ENCODE measurements at places on chromosomes 11 and 22.

GRCh38 chr11:131430473-131431208 is 60.2 kb downstream of the NTM start:
- no peak for DNase-seq

DNA sequence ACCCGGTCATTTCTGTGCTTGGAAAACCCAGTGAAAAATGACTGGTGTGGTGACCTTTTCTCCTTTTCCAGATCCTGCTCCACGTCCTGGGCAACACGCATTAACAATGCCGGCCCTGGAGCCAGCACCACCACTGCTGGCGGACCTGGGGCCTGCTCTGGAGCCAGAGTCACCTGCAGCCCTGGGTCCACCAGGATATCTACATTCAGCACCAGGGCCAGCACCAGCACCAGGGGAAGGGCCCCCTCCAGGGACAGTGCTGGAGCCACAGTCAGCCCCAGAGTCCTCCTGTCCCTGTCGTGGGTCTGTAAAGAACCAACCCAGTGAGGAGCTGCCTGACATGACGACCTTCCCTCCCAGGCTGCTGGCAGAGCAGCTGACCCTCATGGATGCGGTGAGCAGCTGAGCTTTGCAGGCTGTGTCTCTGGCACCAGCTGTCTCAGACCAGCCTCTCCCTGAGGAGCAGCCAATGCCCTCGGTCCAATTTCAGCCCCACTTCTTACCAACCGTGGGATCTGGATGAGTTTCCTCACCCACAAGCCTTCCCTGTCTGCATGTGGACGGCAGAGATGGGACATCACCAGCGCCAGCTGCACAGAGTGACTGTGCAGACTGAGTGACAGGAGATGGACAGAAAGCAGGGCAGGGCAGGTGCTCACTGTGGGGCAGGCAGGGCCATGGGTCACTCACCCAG is 1.9 kb downstream of the RGL4 start:
- no peak for DNase-seq

GRCh38 chr11:24132471-24132870 is 364.4 kb upstream of the LUZP2 start:
- DNase-seq, result no peak

- no peak for DNase-seq
These were observed 40.4 kb downstream of the BCR start for GRCh38 chr22:23220485-23221350.

- no peak for DNase-seq
These were observed 551.0 kb upstream of the ANO5 start for GRCh38 chr11:21641869-21642268.

DNA sequence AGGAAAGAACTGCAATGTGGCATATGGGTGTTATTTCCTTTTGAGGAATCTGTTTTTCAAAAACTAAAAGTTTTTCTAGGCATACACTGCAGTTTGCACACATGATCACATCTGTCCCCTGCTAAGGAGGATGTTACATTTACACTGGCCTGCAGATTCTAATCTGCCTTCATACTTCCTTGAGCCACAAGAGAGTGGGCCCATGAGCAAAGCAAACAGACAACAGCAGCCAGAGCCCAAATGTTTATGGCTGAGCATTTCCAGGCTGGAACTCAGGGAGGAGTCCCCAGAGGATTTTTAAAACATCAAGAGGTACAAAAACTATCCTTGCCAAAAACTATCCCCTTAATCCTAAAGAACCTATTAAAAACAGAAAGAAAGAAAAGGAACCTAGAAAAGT is 117.2 kb upstream of the MTNR1B start:
- no peak for DNase-seq

DNA sequence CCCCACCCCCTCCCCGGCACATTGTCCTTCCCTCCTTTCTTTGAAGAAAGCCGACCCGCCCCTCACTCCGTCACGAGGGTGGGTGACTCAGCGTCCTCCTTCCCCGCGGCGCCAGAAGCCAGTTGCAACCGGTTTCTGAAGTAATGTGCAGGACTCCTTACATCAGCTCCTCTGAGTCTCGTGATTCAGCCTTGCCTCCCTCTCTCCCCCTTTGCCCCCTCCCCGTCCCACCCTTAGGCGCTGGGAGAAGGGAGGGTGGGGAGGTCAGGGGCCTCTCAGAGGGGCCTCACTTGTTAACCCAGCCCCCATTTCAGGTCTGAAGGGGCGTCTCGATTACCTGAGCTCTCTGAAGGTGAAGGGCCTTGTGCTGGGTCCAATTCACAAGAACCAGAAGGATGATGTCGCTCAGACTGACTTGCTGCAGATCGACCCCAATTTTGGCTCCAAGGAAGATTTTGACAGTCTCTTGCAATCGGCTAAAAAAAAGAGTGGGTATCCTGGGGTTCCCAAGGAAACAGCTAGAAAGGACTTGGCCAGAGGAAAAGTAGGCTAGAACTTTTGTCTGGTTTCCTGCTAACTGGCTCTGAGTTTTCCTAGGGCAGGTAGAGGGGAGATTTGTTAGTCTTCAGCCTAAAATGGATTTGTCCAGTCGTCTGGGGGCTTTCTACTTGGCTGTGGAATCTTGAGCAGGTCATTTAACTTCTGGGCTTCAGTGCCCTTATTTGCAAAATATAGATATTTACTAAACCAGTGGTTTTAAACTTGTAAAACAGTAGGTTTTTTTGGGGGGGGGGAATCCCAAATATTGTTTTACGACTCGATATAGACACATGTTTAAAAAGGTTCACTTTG is 1.1 kb downstream of the SLC3A2 start:
- no peak for DNase-seq

DNA sequence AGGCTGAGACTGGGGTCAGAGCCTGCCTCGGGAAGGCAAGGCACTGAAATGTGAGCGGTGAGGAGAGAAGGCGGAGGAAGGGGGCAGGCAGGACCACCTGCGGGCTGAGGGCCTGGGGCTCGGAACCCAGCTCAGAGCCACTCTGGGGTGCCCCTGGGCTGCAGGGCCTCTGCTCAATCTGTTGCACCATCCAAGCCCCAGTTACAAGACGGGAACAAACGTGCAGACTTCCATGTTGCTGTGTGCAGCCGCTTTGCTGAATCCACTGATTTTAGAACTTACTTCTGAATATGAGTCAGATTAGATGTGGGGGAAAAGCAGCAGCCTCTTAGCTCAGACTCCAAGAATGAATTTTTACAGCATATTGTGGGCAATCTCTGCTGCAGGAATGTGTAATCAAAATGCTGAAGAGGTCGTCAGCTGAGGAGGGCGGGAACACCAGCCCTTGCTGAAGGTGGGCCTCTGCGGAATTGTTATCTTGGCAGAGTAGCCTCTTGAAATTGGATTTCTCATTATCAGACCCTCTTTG is 21.6 kb downstream of the PARVG start:
- no peak for DNase-seq

- no peak for DNase-seq
These were observed 94.6 kb upstream of the RCN1 start for GRCh38 chr11:31996159-31996881.

Measured in HuH-7 (cell line).